ENCODE measurements at places on chromosomes 6 and 20.

DNA sequence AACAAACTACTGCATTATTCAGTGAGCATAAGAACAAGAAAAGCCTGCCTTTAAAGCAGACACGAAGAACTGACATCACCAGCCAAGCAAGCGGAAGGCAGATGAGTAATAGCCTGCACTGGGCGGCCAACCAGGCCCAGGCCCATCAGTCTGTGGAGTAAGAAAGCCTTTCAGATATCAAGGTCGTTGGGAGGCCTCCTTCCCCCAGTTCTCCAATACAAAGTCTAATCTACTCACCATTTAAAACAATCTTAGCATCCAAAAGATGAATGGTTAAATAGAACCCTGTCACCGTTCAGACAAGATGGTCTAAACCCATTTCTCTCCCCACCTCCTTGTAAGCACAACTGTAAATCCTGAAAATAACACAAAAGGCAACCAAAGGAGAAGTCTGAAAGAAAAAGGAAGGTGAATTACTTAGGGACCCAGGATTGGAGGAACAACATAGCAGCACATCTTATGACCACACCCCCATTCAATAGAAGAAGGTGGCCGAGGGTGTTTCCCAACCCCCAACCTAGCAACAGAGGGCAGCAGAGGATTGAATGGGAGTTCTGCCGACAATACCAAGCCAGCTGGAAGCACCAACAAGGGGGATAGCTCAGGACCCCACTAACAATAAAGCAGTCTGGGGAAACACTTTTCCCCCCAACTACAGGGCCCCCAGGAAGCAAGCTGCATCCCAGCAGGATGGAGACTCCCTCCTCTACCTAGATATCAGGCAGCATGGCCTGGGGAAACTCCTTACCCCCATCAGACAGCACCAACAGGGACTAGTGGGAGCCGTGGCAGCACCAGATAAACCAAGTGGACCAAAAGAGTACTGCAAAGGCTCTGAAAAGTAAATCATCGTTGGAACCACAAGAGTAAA is 67.9 kb downstream of the ZHX3 start:
- no peak for DNase-seq

GRCh38 chr6:44470115-44470464 is 82.6 kb downstream of the CDC5L start:
- no peak for DNase-seq

DNA sequence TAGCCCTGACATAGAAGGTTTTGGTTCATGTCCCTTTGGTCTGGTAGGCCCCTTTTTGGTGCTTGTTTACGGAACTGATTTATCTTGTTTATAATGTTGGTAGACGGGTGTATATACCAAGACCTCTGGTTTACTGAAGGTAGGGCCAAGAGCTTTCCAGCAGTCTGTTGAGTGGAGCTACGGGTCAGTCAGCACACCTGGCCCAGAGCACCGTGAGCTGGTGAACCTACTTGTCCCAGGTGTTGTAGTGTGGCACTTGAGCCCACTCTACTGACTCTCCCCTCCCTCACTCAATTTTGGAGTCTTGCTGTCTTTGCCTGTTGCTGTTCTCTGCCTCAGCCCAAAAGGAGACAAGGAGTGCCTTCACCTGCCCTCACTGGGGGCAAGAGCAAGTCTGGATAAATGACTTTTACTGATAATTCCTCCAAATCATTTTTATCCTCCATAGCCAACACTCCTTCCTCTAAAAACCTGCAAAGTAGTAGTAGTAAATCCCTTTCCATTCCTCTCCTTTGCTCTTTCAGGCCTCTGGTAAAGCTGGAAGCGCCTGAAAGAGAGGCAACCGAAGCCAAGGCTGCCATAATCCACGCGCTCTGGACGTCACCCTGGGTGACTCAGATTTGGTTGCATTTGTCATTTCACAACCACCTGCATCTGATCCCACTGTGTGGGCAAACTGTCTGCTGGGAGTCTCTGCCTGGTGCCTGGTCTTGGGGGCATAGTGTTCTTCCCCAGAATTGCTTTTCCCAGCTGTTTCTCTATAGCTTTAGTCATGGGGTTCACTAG is 22.2 kb downstream of the RREB1 start:
- peak; percentile 76 for DNase-seq

DNA sequence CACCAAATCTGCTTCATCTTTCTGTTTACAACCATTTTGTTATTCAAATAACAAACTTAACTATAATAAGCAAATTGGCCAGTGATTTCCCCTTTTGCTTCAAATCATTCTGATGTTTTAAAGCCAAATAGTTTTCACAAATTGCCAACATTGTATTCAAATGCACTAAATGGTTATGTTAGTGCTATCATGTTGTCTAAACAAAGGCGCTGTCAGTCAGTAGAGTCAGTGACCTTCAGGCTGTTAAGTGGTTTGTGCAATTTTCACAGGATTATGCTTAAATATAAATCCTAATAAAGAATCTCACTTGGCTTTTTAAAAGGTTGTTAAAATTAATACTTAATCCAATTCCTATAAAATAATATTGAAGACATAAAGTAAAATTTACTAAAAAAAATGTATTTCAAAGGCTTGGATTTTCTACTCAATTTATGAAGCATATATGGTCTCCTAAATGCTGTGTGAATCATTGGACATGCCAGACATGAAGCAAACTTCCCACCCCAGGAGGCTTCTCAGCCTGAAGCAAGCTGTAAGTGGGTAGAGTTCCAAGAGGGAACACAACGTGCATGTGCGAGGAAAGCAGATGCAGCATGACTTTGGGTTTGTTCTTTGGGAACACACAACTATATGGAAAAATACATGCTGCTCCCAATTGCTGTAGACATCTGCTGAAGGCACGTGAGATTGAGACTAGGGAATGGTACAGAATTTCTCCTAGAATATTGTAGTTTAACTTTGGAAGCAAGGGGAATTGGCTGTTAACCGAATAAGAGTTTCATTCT is 54.9 kb downstream of the RSPO3 start:
- no peak for DNase-seq

- no peak for DNase-seq
Observed at GRCh38 chr20:652615-653109, 338 bp downstream of the SRXN1 start.

GRCh38 chr6:6736791-6737654 is 148.5 kb downstream of the LY86 start:
- no peak for DNase-seq

DNA sequence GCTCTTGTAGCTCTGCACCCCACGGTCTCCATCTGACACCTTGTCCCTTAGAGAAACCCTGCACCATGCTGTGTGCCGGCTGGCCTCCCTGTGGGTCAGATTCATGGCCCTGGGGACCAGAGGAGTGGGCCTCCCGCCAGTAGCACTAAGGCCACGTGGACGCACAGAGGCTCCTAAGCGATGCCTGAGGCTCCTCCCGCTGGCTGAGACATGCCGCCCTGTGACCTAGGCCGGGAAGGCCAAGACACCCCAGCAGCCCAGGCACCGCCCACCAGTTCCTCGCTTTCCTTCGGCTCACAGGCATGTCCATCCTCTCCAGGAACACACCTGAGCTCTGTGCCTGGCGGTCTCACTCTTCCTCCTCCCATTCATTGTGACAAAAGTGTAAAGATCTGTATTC is 311.0 kb downstream of the THBS2 start:
- no peak for DNase-seq

DNA sequence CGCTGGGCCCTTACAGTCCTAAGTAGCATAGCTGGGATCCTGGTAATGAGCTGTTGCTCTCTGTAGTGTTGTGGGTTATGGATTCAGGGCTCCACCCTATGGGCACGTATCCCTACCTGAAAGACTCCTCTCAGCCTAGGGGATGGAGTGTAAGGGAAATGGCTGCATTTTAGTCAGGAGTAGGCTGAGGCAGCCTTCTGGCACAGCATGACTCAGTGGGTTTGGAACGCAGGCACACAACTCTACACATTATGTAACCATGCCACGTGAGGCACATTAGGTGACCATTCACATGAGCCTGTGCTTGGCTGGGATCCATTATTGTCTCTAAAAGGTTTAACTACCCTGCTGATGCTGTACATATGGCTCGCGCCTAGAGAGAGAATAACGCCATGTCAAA is 27.8 kb downstream of the HDDC2 start:
- no peak for DNase-seq

GRCh38 chr6:105326833-105327770 is 75.8 kb downstream of the PREP start:
- no peak for DNase-seq

DNA sequence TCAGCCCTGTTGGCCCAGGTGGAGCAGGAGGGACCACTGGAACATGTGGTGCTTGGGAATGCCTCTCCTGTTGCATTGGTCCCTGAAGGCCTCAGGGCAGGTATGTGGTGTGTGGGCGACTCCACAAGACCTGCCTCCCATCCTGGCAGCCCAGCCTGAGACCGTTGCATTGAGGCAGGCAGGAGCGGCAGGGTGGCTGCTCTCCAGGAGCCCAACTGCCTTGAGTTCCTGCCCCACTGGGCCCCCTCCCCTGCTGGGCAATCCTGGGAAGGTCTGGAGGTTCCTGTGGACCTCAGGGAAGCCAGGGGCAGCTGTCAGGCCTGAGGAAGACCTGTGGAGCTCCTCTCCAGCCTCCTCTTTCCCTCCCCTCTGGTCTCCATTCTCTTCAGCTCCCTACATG is 19.8 kb downstream of the MAVS start:
- DNase-seq, result no peak
